ENCODE measurements at places on chromosomes 5 and 9.

- DNase-seq = no peak
Observed at GRCh38 chr5:95549030-95549429, 5.7 kb downstream of the SKIC3 start.

GRCh38 chr5:131112424-131112823 is 52.6 kb downstream of the HINT1 start:
- DNase-seq = no peak

DNA sequence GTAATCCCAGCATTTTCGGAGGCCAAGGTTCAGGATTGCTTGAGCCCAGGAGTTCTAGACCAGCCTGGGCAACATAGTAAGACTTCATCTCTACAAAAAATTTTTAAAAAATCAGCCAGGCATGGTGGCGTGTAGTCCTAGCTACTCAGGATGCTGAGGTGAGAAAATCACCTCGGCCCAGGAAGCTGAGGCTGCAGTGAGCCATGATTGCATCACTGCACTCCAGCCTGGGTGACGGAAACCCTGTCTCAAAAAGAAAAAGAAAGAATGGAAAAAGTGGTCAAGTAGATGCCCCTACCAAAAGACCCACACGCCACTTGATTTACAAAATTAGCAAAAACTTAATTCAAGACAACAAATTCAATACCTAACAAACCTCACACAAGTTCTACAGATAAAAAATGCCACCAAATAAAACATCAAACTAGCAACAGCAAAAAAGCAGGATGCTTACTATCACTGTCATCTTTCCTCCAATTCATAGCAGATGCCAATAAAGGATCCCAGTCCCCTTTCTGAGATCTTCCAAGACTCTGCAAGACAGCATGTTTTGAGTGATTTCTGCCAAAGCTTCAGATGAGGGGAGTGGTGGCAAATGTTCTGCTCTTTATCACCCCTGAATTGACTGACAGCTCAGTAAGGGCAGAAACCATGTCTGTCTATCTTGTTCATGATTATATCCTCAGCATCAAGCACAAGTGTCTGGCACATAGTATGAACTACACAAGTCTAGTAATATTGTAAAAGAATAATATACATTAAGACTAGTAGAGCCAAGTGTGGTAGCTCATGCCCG is 34.2 kb upstream of the TESK1 start:
- DNase-seq = peak; percentile 57

GRCh38 chr5:151254556-151254955 is 1.6 kb downstream of the GM2A start:
- no peak for DNase-seq

DNA sequence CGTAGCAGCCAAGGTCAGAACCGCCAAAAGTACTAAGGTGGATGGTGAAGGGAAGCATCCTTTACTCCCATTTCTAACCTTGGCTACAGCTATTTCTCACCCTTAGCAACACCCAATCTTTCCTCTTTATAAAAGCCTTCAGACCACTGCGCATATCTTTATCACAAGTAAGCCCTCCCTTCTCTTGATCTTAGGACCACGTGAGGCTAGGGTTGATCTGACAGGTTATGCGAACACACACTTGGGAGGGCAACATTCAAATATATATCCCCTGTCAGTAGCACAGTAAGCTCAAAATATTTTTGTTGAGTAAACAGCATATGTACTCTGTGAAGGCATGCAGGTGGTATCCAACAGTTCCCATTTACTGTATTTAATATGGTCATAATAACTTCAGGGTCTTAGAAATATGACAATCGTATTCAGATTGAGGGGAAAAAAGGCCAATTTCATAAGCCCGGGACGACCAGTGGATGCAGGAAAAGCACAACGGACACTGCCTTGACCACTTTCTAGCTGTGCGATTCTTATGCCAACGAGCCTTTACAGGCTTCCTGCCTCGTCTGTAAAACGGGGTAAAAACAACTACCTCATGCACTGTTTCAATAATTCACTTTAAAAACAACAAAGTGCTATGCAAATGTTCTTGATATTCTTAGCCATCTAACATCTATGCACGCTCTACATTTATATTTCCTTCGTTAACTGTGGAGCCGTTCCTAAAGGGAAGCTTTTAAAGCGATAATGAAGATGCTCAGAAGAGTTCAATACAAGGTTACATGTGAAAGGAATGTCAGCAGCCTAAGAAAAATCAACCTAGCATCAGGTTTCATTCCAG is 1.3 kb downstream of the ARSB start:
- peak; percentile 18 for DNase-seq

DNA sequence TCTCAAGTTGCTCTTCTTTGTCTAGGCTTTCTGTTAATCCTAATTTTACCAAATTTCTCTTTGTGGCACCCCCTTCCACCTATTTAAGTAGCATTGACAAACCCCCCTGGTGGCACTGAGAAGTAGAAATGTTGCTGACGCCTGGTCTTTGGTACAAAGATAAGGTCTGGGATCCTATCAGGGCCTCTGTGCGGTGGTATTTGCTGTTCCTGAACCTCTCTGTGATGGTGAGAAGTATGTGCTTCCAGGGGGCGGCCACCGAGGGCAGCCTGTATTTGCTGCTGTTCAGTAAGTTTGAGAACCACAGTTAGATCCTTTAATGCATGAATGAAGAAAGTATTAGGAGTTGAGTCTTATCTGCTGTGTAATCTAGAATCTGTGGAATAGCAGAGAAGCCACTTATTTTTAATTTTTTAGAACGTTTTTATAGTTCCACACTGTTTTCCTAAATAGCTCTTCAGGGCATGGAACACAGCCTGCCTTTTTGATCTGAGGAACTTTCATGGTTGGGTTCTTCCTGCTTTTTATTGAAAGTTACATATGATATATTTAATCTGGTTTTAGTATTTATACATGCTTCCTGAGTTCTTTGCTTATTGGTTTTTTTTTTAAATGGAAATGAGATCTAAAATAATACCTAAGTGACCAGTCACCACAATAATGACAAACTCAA is 124.2 kb downstream of the TRIO start:
- DNase-seq = no peak

DNA sequence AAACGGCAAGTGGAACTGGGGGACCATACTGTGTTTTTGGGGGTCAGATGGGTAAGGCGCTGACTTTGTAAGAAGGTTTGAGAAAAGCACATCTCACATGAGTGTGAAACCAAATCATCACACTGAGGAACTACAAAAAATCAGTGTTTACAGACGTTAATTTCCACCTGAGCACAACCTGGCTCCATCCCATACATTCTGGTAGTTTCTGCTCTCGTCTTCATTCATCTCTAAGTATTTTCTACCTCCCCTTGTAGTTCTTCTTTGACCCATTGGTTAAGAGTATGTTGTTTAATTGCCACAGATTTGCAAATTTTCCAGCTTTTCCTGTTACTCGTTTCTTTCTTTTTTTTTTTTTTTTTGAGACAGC is 8.9 kb upstream of the DPP7 start:
- no peak for DNase-seq

DNA sequence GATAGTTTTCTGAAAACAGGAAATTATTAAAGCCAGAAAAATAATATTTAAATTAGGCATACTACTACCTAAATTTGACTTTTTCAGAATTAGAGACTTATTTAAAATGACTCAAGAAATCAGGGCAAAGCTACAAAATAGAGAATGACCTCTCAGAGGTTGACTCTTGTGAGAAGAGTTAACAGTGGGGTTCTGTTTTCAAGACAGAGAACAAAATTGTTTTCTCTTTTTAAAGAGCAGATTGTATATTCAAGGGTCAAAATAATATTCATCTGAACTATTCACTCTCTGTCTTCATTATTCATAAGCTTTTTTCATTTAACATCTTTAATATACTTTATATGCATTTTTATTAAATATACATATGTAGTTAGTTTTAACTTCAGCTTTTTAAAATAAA is 21.9 kb upstream of the AUH start:
- no peak for DNase-seq

GRCh38 chr5:168646335-168646734 is 67.2 kb upstream of the PANK3 start:
- DNase-seq = no peak

GRCh38 chr5:17243287-17244063 is 26.0 kb downstream of the BASP1 start:
- DNase-seq = no peak

DNA sequence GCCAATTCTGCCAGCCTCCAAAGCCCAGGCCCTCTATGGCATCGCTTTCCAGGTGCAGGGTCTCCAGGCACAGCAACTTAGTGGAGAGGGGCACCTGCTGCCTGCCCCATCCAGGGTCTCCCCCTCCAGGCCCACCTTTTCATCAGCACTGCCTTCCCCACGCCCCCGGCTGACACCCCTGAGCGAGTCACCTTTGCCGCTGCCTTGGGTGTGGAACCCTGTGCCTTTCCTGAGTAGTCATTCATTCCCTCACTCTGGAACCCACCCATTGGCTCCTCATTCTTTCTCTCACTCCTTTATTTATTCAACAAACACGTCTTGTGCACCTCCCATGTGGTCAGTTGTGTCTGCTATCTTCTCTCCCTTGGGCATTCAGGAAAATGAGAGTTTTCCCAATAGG is 14.5 kb upstream of the RPL26L1 start:
- no peak for DNase-seq

- no peak for DNase-seq
Observed at GRCh38 chr5:36239370-36240293, 2.1 kb downstream of the NADK2 start.

DNA sequence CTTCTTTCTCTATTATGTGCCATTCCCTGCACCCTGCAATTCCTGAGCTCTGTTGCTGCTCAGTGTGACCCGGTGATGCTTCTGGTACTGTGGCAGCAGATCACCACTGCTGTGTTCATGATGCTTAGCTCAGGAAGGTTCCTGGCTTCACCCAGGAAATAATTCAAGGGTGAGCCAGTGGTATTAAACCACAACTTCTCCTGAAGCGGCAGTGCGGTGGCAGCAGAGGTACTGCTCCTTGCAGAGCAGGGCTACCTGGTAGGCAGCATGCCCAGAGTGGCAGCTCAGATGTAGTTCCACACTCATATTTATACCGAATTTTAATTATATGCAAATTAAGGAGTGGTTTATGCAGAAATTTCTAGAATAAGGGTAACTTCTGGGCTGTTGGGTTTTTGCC is 213.8 kb upstream of the ZNF608 start:
- DNase-seq = no peak

- no peak for DNase-seq
Observed at GRCh38 chr9:91275655-91276054, 86.1 kb downstream of the AUH start.

DNA sequence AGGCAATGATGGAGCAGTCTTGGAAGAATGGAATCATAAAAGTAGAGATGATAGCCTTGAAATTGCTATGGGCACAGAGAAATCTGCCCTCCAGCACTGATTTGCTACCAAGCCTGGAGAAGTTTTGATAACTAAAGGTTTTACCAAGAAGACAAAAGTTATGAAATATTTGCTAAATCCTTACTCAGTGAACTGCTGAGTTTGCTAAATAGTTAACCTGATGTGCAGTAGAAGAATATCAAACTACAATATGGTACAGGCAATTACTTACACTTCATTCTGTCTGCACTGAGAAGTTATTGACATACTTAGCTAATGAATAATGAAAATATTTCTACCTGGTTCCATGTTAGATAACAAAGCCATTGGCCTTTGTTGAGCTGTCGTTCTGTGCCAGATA is 124.5 kb downstream of the SGCD start:
- DNase-seq = no peak

- DNase-seq = no peak
Observed at GRCh38 chr9:83932011-83932410, 10.8 kb upstream of the KIF27 start.

DNA sequence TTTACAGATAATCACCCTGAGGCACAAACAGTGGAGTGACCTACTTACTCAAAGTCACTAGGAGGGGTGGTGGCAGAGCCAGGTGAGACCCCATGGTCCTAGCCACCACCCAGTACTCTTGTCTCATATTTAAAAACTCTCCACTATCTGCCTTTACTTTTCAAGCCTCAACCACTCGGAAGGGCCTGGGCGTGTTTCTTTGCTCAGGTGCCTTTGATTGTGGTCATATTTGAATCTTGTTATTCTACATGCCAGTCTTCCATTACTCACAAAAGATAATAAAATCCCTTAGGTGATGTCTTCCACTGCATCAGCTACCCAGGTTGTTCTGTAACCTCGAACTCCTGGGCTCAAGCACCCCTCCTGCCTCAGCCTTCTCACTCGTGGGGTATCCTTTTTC is 20.7 kb upstream of the TRIM36 start:
- no peak for DNase-seq

DNA sequence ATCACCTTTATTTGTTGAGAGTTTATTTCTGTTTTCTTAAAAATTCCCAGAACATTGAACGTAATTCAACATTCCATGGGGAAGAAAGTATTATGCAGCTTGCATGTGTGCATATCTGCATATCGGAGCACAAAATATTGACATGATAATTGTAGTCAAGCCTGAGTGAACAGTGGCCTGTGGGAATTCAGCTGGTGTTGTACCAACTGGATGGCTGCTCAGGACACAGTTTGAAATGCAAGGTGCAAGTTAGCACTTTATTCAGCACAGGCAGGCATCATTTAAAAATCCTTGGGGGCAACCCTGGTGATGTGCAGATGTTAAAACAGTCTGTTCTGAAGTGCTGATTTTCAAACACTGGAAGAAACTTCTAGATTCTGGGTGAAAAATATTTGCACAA is 82.4 kb downstream of the CNTLN start:
- DNase-seq = no peak

- peak; percentile 19 for DNase-seq
Observed at GRCh38 chr5:88785746-88786565, 97.0 kb downstream of the MEF2C start.

DNA sequence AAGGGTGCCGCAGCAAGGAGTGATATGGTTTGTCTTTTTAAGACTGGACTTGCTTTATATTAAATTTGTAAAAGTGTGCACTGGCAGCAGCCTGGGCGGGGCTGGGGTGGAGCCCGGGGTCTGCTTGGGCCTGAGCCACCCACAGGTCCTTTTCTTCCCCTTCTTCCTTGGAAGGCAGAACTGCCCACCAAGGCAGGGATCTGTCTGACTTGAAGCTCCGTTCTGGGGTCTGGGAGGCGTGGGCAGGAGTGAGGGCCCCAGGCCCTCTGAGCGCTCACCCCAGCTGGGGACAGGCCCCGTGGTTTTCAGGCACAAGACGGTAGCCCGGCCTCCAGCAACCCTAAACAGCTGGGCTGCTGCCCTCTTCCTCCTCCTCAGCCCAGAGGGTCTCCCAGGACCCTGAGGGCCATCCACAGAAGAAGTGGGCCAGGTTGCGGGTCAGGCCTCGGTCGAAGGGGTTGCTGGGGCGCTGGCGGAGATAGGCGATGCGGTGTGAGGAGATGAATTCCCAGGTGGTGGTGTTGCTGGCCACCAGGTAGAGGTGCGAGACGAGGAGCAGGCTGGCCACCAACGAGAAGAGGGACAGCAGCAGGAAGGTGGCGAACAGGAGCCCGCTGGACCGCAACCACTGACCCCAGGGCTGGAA is 3.0 kb downstream of the ZDHHC12 start:
- DNase-seq = no peak

GRCh38 chr5:126195410-126196100 is 227.7 kb upstream of the GRAMD2B start:
- no peak for DNase-seq

DNA sequence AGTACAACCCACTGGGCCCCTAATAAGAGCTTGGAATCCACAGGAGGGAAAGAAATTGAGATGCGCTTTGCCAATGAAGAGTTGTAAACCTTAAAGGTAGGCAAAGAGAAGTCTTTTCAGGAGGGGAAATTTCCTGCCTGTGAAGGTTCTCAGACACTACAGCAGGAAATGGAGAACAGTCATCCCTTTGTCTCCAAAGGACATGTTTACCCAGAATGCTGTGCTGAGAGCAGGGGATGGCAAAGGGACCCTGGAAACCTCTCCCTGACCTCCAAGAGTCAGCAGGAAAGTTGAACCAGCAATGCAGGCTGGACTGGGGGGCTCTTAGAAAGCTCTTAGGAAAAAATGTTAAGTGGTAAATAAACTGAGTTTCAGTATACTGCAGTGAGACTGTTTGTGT is 103.2 kb downstream of the AK8 start:
- DNase-seq = no peak
